ENCODE measurements at places on chromosomes 12 and 14. TPM values are rescaled to one million over a fixed set of nuclear protein-coding genes. Genes with fewer than 3 reads are reported as not detected.
A peak's percentile ranks its signal among the peaks of the same experiment; 100 is the strongest.

DNA sequence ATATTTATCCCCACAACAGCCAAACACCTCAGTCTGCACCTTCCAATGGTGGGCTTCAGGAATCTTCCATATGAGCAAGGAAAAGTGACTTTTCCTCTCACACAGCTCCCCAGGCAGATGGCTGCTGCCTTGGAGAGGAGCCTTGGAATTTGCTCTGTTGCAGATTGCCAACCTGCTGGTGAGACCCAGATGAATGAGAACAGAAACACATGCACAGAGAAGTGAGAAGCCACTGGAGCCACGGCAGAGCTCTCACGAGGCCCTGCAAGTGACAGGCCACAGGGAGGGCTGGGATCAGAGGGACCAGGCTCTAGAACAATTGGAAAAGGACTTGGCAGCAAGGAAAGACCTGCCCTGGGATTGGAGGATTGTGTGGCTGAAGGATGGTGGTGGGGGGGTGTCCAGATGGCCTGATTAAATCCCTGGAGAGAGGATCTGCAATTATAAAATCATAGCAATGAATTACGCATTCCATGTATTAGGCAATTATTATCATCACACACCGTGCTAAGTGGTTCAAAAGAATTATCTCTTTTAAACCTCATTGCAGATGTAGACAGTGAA lies 84.9 kb upstream of the PWP1 start:
- no peak for DNase-seq

- DNase-seq = no peak
Measured at GRCh38 chr12:104460041-104460719, 3.4 kb downstream of the CHST11 start.

- no peak for DNase-seq
Measured at GRCh38 chr12:69331909-69332684, 16.1 kb upstream of the LYZ start.

DNA sequence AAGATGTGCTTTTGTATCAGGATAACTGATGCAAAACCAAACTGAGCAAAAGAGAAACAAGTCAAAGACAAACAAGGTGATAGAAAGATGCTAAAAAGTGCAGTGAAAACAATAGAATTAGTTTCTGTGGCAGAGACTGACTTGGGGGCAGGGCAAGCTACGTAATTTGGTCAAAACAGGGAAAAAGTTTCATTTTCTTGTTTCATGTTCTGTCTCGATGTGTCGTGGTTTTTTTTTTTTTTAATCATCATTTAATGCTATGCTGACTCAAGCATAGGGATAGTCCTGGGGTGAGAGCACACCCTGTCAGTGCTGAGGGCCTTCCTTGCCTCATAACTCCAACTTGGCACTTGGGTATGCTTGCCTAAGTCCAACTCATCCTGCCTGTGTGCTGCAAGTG lies 144.1 kb upstream of the PTPRQ start:
- no peak for DNase-seq

GRCh38 chr12:59843260-59843843 lies 247.5 kb downstream of the SLC16A7 start:
- DNase-seq = no peak

DNA sequence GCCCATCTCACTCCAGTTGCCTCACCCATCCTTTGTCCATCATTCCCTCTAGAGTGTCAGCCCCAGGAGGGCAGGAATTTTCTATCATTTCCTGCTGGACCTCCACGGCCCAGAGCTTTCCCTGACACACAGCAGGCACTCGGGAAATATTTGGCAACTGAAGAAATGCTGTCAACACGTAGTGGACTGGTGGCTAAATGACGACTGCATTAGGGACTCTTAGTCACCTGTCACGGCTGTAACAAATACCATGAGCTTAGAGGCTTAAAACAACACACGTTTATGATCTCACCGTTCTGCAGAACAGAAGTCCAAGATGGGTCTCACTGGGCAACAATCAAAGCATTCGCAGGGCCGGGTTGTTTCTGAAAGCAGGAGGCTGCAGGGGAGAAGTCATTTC lies 91.3 kb downstream of the PHETA1 start:
- DNase-seq = no peak

GRCh38 chr12:110530511-110530910 lies 28.4 kb downstream of the RAD9B start:
- no peak for DNase-seq

GRCh38 chr14:75911883-75912282 lies 69.9 kb downstream of the TGFB3 start:
- DNase-seq = no peak

GRCh38 chr14:85556267-85556666 lies 26.3 kb downstream of the FLRT2 start:
- no peak for DNase-seq

DNA sequence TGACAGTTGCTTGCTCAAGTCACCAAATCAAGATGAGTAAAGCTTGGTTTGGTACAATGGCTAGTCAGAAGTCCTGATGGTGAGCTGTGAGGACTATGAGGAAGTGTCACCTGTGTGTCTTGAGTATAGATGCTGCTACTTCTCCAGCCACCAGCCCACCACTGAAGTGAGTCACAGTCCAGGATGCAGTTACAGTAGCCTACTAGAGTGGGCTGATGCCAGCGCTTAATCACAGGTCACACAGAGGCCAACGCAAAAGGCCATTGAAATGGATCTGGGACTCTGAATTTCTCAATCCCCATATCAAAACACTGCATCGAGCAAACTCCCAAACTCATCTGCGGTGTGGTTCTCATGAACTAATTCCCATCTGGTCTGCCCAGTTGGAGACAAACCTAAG lies 223.1 kb downstream of the ANO6 start:
- DNase-seq = no peak

GRCh38 chr12:7853557-7853956 lies 19.2 kb downstream of the SLC2A14 start:
- DNase-seq = no peak

DNA sequence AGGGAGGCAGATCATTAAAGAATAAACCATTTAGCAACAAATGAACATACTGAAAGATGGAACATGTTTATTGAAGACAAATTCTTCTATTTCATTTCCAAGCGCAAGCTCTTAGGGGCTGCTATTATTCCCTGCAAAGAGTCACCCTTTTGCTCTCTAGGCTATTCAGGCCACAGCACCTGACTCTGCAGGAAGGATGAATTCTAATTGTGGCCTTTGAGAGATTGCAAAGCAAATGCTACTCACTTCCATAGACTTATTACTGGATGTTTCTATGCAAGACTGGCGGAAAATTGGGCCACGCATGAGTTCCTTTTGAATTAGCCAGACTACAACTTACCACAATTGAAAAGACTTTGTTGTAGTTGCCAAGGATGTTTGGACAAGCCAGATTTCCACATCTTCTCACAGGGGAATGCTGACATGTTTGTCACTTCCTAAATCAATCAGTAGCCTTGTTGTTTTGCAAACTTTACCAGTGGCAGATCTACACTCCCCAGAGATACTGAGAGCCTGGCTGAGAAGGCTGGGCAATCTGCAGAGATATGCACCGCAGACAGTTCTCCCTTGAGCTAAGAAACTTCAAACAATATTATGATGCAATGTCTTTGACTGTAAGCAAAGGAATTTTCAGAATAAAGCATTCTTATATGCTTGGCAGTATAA lies 334.3 kb upstream of the SYT1 start:
- DNase-seq = peak; percentile 41

GRCh38 chr12:64450711-64451486 lies 1.0 kb upstream of the TBK1 start:
- no peak for DNase-seq

GRCh38 chr14:106107703-106108102 lies 581.3 kb downstream of the TMEM121 start:
- DNase-seq = no peak

The TAS2R42 gene
- total RNA-seq = not detected

The OR6C4 gene
- not detected for total RNA-seq

The OR6C2 gene
- not detected for total RNA-seq

The HRK gene
- total RNA-seq = not detected

The OASL gene
- 0.64 TPM for total RNA-seq

The ZC2HC1C gene
- 5.9 TPM for total RNA-seq

The MORN3 gene
- 3.6 TPM for total RNA-seq

The GSC gene
- total RNA-seq = not detected

The KCNH3 gene
- total RNA-seq = 1.0 TPM

The PAPLN gene
- 22.0 TPM for total RNA-seq

The SERPINA6 gene
- not detected for total RNA-seq

The MFAP5 gene
- 21.2 TPM for total RNA-seq
